ENCODE measurements at places on chromosomes 7 and 10. TPM values are rescaled to one million over a fixed set of nuclear protein-coding genes. Genes with fewer than 3 reads are reported as not detected.

The PLEKHA1 gene
- total RNA-seq: 41.2 TPM

The JAZF1 gene
- 21.7 TPM for total RNA-seq

DNA sequence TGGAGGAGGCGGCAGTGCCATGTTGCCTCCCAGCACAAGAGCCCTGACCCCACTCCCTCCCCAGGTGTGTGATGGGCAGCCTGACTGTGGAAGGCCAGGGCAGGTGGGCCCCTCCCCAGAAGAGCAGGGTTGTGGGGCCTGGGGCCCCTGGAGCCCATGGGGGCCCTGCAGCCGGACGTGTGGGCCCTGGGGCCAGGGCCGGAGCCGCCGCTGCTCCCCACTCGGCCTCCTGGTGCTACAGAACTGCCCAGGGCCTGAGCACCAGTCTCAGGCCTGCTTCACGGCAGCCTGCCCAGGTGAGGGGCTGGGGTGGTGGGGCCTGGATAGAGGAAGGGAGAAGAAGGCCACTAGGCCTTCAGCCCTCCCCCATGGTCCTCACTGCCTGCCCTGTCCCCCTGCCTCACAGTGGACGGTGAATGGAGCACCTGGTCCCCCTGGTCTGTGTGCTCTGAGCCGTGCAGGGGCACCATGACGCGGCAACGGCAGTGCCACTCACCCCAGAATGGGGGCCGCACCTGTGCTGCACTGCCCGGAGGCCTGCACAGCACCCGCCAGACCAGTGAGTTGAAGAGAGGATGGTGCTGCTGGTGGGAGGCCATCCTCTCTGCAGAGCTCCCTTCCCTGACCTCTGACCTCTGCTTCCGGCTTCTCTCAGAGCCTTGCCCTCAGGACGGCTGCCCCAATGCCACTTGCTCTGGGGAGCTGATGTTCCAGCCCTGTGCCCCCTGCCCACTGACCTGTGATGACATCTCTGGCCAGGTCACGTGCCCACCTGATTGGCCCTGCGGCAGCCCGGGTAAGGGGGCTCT is 18.2 kb upstream of the ZNF467 start:
- no peak for DNase-seq

- DNase-seq: no peak
Measured at GRCh38 chr7:26153823-26154783, 2.1 kb downstream of the NFE2L3 start.
